ENCODE measurements at places on chromosomes 13 and 19.
A peak's percentile ranks its signal among the peaks of the same experiment; 100 is the strongest.

- no peak for DNase-seq
Observed at GRCh38 chr19:40335101-40335500, 13.1 kb downstream of the C19orf47 start.

DNA sequence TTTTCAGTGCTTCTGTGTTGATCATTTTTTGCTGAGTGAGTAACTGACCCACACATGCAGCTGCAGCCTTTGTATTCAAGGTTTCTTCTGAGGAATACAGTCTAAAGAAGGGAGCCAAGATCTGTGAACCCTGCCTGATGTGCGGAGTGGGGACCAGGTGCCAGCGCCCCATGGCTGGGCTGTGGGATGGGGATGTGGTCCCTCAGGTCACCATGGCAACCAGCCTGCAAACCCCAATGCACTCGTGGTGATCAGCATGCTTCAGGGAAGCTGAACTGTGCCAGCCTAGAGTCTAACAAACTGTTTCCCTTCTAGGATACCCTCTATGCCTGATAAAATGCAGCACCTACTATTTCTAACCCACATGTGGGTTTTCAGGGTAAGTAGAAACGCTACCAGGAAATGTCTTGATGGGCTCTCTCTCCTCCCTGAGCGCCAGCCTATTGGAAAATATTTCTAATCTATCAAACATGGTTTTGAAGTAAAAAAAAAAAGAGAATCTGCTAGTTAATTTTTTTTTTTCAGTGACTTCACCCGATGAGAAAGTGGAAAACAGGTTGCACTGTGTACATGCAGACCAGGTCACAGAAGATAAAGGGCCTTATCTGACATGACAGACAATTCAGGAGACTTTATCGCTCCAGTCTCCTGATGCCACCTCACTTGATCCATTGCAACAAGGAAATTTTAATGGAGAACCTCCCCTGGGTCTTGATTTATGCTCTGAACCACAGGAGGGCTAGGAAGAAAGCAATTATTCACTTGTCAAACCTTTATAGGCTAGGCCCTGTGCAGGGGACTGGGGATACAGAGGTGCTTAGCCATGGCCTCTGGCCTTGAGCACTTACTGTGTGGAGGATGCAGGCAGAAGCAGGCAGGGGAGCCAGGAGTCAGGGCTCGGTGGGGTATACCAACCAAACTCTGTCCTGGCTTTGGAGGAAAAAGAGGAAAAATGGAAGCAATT is 51.1 kb downstream of the RASL11A start:
- no peak for DNase-seq

DNA sequence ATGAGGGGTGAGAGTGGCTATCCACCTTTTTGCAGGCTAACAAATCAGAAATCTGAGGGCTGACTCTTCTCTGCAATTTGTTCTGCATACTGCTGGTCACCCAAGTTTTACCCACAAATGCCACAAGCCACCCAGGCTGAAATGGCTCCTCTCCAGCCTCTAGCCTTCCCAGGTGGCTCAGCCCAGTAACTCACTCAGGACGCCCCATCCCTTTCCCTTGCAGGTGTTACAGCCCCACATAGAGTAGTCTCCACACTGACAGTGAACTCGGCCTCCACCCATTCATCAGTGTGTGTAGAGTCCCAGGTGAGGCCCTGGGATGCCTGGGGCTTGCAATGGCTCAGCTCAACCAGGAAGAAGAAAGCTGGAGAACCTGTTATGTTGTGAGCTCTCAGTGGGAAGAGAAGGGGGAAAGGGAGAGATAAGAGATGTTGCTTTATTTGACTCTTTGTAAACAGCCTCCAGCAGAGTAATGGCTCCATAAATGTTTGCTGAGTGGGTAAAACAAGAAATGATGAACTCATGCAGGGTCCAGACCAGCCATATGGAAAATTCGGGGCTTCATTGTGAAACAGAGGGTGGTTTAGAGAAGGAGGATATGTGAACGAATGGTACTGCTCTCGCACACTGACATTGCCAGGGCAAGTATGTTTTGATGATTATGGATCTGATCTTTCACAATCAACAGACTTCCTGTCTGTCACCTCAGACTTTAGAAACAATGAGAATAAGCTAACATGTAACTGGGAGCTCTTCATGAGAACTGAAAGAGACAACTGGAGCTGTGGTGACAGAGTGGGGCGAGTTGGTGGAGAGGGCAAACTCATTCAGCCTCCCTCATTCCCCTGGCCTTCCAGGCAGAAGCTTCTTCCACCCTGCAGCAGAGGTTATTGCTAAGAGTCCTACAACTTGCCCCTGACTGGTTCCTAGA is 74.2 kb upstream of the RFC3 start:
- DNase-seq = no peak

DNA sequence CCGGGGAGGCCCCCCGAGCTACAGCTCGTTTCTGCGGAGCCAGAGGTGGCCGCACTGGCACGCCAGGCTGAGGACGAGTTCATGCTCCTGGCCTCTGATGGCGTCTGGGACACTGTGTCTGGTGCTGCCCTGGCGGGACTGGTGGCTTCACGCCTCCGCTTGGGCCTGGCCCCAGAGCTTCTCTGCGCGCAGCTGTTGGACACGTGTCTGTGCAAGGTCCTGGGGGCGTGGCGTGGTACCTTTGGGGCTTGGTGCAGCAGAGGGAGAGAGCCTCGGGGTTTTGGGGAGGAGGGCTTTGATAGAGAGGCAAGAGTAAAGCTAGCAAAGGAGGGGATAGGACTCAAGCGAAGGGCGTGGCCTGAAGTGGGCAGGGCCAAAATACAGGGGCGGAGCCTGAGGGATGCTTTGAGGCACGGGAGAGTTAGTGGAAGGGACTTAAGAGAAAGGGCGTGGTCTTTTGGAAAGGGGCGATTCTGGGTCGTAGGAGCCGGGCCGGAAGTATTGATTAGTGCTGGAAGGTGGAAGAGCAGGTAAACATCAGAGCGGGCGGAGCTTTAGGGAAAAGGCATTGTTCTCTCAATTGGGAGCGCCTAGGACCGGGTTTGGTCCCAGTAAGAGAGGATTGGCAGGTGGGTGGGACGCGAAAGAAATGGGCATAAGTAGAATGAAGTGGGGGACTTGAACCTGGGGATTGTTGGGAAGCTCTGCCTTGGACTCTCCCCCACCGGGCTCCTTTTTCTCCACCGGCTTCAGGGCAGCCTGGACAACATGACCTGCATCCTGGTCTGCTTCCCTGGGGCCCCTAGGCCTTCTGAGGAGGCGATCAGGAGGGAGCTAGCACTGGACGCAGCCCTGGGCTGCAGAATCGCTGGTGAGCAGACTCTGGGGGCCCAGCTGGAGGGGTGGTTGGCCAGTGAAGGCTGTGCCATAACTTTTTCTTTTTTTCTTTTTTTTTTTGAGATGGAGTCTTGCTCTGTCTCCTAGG is 1.2 kb downstream of the PPM1N start:
- peak; percentile 87 for DNase-seq

DNA sequence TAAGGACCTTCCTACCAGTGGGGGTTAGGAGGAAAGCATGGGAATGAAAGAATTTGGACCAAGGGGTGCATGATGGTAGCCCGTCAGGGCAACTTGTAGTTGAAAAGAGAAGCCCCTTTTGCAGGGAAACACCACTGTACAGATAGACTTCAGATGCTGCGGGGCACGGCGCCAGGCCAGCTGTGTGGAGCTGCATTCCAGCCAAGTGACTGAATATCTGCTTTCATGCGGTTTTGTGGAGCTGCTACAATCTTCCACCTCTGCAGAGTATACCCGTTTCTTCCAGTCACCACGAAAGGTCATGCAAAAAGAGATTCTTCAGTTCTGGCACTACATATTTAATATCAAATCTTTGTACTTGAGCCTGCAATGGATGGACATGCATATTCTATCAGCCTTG is 104.7 kb downstream of the RGCC start:
- DNase-seq = no peak

GRCh38 chr13:30725326-30726085 is 9.8 kb upstream of the ALOX5AP start:
- no peak for DNase-seq

DNA sequence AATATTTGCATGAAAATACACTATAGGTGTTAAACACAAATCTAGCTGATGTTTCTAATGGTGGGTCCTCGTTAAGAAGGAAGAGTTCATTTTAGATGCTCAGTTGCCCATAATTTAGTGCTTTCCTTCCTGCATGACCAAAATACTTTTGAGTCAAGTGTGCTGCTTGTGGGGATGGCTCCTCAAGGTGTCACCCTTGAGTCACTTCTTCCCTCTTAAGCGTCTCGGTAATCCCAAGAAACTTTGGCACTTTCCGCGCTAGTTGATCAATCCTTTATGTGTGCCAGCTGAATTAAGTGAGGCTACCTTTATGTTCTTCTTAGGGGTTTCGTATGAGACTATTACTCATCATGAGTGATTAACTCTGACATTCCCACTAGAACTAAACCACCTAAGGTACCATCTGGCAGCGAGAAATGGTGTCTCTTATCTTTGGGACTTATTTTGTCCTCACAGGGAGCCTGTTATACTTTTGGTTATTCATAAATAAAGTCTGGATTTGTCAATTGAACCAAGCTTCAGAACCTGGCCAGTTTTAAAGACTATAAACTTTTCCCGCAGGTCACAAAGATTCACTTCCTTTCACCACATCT is 106.8 kb downstream of the NHLRC3 start:
- DNase-seq = peak; percentile 47

GRCh38 chr13:112859128-112859816 is 109.7 kb upstream of the MCF2L start:
- DNase-seq = no peak

GRCh38 chr19:42024622-42025111 is 30.6 kb upstream of the ATP1A3 start:
- DNase-seq = no peak

- DNase-seq = no peak
Observed at GRCh38 chr13:80331984-80332383, 8.9 kb downstream of the SPRY2 start.

DNA sequence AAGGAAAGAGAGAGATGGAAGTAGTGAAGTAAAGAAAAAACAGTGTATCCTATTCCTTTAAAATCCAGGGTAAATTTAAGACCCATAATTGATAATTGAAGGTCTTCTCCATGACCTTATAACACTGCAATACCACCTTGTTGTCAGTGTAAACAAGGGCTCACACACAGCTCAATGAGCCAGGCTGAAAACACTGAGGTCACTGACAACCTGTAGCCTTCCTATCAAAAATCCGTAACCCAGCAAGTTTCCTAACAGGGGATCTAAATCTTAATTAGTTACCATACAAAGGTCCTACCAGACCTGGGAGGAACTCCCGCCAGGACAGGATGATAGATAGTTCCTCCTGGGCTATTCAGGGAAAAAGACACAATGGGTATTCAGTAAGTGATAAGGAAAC is 1677.1 kb downstream of the OLFM4 start:
- no peak for DNase-seq

- peak; percentile 36 for DNase-seq
Observed at GRCh38 chr19:55116859-55117662, at the start of gene PPP1R12C. Gene PPP1R12C (minus strand): TSS chr19:55117637. CDS start chr19:55117543, 94 bp downstream.

GRCh38 chr19:13318190-13318589 is 168.0 kb downstream of the IER2 start:
- no peak for DNase-seq

All from Caco-2 (cell line).